T-helper 2 cell treated with Interferon-gamma antibody and Interleukin-4, amounts not matched to agents 100 ng/mL and 5 ng/mL, for 36 hours (primary cell): ENCODE measurements at places on chromosomes 13 and 19. TPM values are rescaled to one million over a fixed set of nuclear protein-coding genes. Genes with fewer than 3 reads are reported as not detected.

The GSX1 gene
- not detected in 2 replicates for total RNA-seq

The MAST1 gene
- 0.73 and 1.0 TPM in 2 replicates for total RNA-seq

The LHB gene
- total RNA-seq = not detected in 2 replicates

The IGFLR1 gene
- total RNA-seq = 31.2 and 35.2 TPM in 2 replicates

The DUS3L gene
- total RNA-seq = 54.6 and 56.1 TPM in 2 replicates

The CPB2 gene
- total RNA-seq = not detected in 2 replicates

The CYP2A7 gene
- total RNA-seq = not detected in 2 replicates

The ZNF527 gene
- total RNA-seq = 4.8 and 5.0 TPM in 2 replicates

The SBSN gene
- not detected in 2 replicates for total RNA-seq

The ADPRHL1 gene
- 0.98 TPM in 2 replicates for total RNA-seq

The ACTMAP gene
- 16.6 and 17.0 TPM in 2 replicates for total RNA-seq

The PRODH2 gene
- not detected in 2 replicates for total RNA-seq

The CCL25 gene
- total RNA-seq = 0.23 and 0.27 TPM in 2 replicates

The SYCN gene
- total RNA-seq = not detected in 2 replicates

The EHD2 gene
- total RNA-seq = 0.11 TPM in 1 of 2 replicates, not detected in the other

The SAFB2 gene
- 105 and 108 TPM in 2 replicates for total RNA-seq

The POGLUT2 gene
- 13.4 and 14.0 TPM in 2 replicates for total RNA-seq

The POU4F1 gene
- total RNA-seq = 0.02 and 0.11 TPM in 2 replicates

The ATXN8OS gene
- not detected in 2 replicates for total RNA-seq

The CYP4F2 gene
- total RNA-seq = not detected in 2 replicates

The PSPN gene
- total RNA-seq = 1.9 and 2.1 TPM in 2 replicates
